ENCODE measurements at places on chromosomes 12 and 14.

DNA sequence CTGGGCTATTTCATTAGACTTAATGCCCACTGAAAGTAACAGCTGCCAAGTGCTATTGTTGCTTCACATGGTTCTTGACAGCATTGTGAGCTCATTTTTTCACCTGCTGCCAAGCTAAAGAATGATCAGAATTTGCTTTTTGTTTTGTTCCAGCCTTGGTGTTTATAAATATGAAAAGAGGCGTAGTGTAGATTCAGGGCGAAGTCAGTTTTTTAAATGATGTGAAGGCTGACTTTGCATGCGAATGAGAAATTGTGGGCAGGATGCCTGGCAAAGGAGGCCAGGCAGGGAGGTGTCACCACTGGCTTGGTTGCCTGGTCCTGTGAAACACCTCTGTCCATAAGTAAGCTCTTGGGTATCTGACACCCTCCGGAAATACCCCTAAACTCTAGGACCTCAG is 93.3 kb upstream of the NAP1L1 start:
- DNase-seq: no peak

GRCh38 chr12:71787580-71787979 is 32.9 kb downstream of the RAB21 start:
- no peak for DNase-seq

- DNase-seq: no peak
These were observed 68.6 kb downstream of the NUAK1 start for GRCh38 chr12:106070147-106070546.

DNA sequence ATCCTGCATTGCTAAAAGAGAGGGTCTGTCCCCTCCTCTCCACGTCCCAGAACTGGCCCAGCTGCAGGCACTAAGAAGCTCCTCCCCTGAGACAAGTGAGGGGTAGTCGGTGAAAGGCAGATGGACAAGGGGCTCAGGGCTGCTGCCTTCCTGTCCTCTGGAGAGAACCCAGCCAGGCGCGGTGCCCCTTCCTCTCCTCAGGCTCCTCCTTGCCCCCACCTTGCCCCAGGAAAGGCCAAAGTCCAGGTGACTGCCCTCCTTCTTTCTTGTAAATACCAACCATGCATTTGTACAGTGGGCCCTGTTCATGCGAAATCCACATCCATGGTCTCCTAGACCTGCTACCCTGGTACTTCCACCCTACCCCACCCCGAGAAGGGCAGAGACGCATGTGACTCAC is 9.7 kb downstream of the PPP1R1A start:
- no peak for DNase-seq

GRCh38 chr12:2431810-2432209 is 363.0 kb upstream of the FKBP4 start:
- no peak for DNase-seq

- DNase-seq: no peak
These were observed 3.8 kb downstream of the TCL1A start for GRCh38 chr14:95710106-95710505.

DNA sequence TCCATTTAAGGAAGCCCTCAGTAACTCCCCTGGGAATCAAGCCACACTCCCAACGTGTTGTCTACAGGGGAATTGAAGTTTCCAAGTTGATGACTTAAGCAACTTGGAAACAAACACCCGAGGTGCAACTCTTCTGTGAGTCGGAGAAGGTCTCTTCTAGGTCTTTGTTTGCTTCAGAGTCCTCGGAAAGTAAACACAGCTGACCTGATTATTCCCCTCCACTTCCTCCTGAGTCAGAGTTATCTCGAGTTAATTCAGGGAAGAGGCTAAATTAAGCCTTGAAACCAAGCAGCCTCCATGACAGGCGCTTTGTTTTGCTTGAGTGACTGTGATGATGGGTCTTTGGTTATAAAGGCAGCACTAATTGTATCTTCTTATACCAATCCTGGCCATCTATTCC is 41.8 kb downstream of the TUNAR start:
- no peak for DNase-seq

DNA sequence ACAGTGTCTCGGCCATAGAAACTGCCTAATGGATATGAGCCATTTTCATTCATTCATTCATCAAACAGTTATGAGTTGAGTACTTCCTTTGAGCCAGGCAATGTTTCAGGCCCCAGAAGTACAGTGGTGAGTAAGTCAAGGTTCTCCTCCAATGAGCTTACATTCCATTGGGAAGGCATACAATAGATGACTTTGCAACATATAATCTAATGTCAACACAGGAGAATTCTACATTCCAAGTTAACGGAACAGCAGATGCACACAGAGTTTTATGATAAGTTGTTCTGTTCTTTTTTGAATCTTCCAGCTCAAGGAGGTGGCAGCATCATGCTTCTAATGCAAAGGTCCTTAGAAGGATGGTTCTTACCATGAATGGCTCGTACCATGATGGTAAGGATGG is 3.2 kb upstream of the RFC5 start:
- no peak for DNase-seq

DNA sequence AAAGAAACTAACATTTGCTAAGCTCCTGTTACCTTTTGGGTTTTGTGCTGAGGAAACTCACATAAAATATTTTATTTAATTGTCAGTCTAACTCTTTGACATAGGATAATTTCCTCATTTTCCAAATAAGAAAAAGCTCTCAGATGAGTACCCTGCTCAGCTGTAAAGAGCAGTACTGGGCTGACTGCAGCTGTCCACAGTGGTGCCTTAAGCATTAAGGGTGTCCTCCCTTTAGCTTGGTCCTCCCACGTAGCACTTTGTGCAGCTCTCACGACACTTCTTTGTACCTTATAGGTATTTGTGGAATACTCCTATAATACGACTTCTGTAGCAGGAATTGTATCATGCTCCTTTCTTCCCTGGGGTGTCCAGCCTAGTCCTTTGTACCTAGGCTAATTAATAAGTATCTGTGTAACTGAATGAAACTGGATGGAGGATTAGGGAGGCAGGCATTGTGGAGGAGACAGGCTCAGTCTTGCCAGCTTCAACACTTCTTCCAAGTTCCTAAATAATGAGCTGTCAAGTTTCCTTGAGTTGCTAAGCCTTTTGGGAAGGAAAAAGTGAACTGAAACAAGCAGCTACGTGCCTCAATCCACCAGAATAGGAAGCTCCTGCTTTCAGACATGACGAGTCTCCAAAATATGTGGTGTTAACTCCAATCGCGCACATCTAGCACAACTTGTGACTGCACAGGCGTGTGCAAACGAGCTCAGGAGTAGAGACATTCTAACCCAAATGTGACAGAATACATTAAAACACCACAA is 123.0 kb downstream of the SLC38A4 start:
- no peak for DNase-seq

DNA sequence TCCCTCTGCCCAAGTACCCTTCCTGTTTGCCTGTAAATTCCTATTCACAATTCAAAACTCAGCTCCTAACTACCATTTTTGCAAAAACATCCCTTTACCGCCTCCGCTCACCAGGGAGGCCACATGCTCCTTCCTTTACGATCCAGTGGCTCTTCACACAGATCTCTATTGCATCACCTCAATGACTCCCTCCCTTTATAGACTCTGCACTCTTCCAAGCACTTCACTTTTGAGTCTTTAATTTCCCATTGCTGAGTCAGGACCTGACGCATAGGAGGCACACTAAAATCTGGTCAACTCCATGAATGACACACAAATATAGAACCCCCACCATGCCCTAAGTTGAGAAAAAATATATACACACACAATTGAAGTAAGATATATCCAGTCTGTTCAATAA is 45.9 kb downstream of the PPP1R13B start:
- peak; percentile 43 for DNase-seq

GRCh38 chr14:97543816-97544215 is 746.6 kb downstream of the VRK1 start:
- DNase-seq: no peak

DNA sequence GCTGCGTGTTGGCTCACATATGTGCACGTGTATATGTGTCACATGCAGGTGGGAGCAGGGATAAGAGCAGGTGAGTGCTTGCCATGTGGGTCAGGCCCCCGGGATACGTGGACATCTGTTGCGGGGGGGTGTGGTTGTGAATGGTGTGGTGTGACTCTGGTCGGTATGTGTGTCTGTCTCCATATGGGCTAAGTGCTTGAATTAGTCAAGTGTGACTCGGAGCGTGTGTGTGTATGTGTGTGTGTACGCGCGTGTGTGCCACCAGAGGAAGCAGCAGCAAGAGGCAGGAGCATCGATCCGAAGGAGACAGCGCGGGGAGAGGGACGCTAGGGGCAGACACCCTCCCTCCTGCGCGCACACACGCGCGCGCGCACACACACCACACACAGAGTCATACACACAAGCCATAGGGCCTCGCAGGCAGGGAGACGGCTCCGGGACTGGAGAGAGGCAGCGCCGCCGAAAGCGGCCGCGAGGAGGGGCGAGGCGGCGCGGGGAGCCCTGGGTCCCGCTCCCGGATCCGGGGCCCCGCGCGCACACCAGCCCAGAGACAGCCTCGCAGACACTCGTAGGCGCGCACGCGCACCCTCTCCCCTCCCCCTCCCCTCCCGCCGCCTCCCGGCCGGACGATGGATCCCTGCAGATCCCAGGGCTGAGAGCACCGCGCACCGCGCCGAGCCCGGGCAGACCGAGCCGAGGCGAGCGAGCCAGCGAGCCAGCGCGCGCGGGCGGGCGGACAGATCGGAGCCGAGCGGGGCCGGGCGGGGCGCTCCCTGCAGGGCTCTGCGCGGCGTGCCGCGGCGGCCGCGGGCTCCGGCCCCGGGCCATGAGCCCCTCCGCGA is at the start of gene ASIC1:
ASIC1 (plus strand) TSS at position 597 of the 842 bp plus-strand sequence. CDS start 1,171 bp downstream, outside the sequence.
- peak; percentile 34 for DNase-seq

DNA sequence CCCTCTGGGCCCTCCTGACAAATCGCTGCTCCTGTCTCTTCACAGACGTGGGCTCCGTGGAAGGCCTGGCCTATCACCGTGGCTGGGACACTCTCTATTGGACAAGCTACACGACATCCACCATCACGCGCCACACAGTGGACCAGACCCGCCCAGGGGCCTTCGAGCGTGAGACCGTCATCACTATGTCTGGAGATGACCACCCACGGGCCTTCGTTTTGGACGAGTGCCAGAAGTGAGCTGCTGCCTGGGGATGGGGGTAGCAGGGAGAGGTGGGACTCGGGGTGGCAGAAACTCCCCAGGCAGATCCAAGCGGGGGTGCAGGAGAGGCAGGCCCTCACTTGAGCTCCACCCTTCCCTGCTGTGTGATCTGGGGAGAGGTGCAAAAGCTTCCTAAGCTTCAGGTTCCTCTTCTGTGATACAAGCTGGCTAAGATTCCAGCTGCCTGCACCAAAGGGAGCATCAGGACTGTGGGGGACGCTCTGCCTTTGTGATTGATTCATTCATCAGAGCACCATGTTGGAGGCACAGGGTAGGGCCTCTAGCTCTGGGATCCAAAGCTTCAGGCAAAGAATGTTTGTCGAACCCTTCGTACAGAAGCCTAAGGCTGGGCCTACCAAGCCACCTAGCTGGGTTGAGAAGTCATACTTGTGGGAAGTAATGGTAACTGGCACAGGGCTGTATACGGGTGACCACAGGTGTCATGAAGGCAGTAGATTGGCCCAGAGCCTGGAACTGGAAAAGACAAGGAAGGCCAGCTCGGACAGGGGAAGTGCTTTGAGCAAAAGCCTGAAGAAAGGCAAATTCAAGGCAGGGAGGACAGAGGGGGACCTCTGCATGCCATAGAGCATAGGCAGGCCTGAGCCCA is 29.1 kb upstream of the NXPH4 start:
- no peak for DNase-seq

DNA sequence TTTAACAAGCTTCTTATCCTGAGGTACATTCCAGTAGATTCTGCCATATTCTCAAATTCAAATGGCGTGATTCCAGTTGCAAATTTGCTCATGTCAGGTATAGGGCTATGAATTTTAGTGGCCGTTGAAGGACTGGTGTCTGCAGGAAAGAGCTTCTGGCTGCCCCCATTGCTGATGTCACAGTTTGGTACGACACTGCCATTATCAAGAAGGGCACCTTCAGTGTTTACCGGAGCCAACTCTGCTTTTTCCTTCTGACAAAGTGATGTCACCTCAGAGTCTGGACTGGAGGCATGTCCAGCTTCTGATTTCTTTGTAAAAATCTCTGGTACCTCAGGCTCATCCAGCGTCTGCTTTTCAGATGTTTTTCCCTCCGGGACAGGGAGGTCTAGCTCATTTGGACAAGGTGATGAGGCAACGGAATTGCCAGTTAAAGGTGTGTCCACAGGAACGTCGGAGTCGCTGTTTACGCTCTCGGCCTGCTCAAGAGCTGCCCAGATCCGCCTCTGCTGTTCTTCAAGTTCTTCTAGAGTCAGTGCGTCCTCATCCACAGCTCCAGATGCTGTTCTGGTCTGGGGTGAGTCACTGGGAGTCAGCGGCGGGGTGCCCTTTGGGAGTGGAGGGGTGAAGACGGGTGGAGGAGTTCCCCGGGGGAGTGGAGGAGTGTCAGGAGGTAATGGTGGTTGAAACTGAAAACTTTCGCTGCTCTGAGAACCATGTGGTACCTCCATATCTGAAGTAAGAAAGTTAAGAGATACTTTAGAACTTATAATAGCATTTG is 27.0 kb downstream of the ZCCHC8 start:
- DNase-seq: no peak

GRCh38 chr12:111842556-111843396 is 748 bp downstream of the MAPKAPK5 start:
- DNase-seq: no peak

- no peak for DNase-seq
These were observed 49.4 kb upstream of the TMCC3 start for GRCh38 chr12:94699801-94700200.

DNA sequence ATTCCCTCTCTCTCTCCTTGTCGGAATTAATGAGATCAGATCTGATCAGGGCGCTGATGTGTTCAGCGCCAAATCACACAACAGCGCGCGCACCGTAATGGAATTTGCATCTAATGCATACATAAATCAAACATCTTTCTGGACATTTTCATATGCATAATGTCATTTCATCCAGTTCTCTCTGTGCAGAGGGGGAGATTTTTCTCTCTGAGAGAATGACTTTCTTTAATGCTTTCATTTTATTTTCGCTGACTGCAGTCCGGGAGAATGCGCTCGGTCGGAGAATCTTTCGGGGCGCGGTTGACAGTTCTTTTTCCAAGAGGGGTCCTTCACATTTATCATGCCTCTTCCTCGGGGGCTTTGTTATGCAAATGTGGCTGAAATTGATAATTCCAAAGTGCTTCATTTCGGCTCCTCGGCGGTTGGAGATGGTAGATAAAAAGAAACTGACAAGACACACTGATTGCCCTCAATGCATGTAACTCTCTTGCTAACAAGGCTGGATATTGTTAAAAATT is 615.9 kb downstream of the VRK1 start:
- DNase-seq: no peak

GRCh38 chr12:123075646-123076171 is 75.2 kb downstream of the PITPNM2 start:
- DNase-seq: no peak

DNA sequence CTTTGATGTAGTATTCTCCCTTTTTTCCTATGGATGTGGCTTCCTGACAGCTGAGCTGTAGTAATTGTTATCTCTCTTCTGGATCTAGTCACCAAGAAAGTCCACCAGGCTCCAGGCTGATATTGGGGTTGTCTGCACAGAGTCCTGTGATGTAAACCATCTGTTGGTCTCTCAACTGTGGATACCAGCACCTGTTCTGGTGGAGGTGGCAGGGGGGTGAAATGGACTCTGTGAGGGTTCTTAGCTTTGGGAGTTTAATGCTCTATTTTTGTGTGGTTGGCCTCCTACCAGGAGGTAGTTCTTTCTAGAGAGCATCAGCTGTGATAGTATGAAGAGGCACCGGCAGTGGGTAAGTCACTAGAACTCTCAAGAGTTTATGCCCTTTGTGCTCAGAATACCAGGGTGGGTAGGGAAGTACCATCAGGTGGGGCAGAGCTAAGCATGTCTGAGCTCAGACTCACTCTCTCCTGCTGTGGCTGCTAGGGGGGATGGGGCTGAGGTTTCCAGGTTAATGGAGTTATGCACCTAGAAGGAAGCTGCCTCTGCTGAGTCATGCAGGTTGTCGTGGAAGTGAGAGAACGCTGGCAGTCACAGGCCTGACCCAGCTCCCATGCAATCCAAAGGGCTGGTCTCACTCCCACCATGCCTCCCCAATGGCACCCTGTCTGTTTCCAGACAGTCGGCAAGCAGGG is 3.0 kb upstream of the TAS2R14 start:
- DNase-seq: no peak

Measured in fibroblast of skin of left biceps (primary cell).